ENCODE measurements at places on chromosomes 16 and 17.

GRCh38 chr17:79834565-79835469, 4.4 kb downstream of the CBX4 start:
- DNase-seq: peak; percentile 92

GRCh38 chr16:13453938-13454553, 465.9 kb upstream of the ERCC4 start:
- no peak for DNase-seq

GRCh38 chr16:77581706-77582105, 140.6 kb upstream of the NUDT7 start:
- DNase-seq: no peak

- no peak for DNase-seq
These were observed 39.4 kb upstream of the MTSS2 start for GRCh38 chr16:70725024-70725911.
